Glutamatergic neuron (in vitro differentiated cells): ENCODE measurements at places on chromosomes 7 and 10. TPM values are rescaled to one million over a fixed set of nuclear protein-coding genes. Genes with fewer than 3 reads are reported as not detected.

Gene KAZALD1
- total RNA-seq: 0.59 TPM

Gene PRLHR
- 0.22 TPM for total RNA-seq

Gene PRSS37
- total RNA-seq: not detected

- H3K27ac ChIP-seq: no peak overlapping the region
- H3K36me3 ChIP-seq: no peaks in the 10 kb centered on the region
- peaks cover under 1% of the 10 kb centered on the region for H3K27me3 ChIP-seq
- H3K4me1 ChIP-seq: no peaks in the 10 kb centered on the region
Measured at GRCh38 chr7:42385912-42386311, 148.9 kb upstream of the GLI3 start.

DNA sequence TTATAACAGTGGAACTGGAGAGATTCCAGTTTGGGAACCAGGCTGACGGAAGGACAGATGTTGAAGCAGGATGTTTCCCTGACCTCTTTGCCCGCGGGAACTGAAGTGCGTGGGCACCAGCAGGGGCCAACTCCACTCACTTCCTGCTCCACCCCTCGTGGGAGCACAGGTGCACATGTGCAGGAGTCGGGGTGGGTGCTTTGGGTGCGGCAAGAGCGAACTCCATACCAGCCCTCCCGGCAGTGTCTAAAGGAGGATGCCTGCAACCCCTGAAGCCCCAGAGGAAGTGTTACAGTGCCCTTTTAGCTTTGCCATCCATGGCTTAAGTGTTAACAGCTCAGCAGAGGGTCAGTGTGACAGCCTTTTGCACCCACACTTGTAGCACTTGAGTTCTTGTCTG, 27.4 kb upstream of the UBE3C start:
- H3K4me3 ChIP-seq: no peak overlapping the region
- H3K27ac ChIP-seq: no peak overlapping the region
- DNase-seq: no peak

DNA sequence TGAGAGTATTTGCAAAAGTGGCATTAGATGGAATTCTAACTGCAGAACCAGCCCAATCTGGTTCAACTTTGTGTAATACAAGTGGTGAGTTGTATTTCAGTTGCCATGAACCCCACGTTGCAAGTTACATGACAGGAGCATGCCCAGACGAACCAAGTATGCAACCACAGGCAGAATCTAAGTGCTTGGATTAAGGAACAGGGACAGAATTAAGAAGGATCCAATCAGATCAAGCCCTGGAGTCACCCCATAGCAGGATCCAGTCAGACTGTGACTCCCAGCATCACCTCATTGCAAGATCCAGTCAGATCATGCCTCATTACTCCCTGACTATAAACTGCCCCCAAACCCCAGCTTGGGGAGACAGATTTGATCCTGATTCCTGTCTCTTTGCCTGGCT, 388.7 kb upstream of the NRP1 start:
- DNase-seq: no peak
- H3K36me3 ChIP-seq: peaks cover 4% of the 10 kb centered on the region
- peaks cover 7% of the 10 kb centered on the region for H3K4me1 ChIP-seq
- no peak overlapping the region for H3K4me3 ChIP-seq
- peaks cover 4% of the 10 kb centered on the region for H3K27me3 ChIP-seq

DNA sequence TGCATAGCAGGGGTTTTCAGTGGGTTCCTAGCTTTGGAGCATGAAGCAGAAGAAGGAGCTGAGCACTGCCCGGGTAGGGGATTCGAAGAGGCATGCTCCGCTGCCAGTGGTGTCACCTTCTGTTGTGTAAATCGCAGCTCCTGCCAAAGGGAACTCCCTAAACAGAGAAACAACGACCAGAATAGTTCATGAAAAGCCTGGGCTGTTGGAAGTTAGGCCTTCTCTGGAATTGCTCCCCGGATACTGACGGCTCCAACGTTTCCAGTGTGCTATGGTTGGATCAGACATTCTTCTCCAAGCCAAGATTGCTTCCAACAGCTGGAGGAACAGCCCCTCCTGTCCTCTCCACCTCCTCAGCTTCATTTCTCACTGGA, 546.0 kb upstream of the FZD8 start:
- H3K4me3 ChIP-seq: no peak overlapping the region
- peaks cover 24% of the 10 kb centered on the region for H3K36me3 ChIP-seq
- H3K4me1 ChIP-seq: peaks cover 5% of the 10 kb centered on the region

DNA sequence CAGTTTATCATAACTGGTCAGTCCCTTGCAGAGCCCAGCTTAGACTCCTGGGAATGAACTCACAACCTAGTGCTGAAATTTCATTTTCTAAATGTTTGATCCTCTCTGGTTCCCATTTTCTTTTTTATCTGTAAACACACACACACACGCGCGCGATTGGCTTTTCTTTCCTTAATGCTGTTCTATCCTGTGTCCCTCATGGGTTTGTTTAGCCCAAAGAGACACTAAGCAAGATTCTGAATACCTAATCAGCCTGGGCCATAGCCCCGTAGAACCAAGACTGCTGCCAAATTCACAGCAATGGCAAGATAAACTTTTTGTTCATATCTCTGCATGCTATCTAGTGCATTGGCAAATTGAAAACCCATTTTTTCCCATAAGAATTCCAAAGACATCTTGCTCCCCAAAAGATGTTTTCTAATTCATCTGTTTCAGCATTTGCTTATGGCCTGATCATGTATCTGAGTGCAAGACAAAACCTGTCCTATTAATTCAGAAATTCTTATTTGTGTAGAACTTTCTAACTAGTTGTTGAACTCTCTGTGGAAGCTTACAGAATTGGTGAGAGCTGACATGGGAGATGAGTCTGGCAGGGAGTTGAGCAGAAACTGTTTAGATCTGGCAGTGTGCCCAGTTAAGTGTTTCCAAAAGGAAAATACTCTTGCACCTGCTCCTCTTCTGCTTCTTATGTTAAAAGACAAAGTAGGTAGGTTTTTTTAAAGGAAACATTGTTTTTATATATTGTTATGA, 1.8 kb upstream of the IFIT1 start:
- H3K27me3 ChIP-seq: no peaks in the 10 kb centered on the region
- no peak overlapping the region for H3K27ac ChIP-seq
- H3K4me3 ChIP-seq: no peak overlapping the region
- no peak for DNase-seq
- no peaks in the 10 kb centered on the region for H3K36me3 ChIP-seq
- H3K4me1 ChIP-seq: no peaks in the 10 kb centered on the region

GRCh38 chr10:132571650-132572544, 34.3 kb downstream of the INPP5A start:
- peak; percentile 62 for DNase-seq
- peaks cover 12% of the 10 kb centered on the region for H3K4me1 ChIP-seq
- no peak overlapping the region for H3K4me3 ChIP-seq
- H3K27me3 ChIP-seq: peaks cover 3% of the 10 kb centered on the region
- H3K36me3 ChIP-seq: no peaks in the 10 kb centered on the region
- peak overlapping the region; percentile 48 for H3K27ac ChIP-seq

DNA sequence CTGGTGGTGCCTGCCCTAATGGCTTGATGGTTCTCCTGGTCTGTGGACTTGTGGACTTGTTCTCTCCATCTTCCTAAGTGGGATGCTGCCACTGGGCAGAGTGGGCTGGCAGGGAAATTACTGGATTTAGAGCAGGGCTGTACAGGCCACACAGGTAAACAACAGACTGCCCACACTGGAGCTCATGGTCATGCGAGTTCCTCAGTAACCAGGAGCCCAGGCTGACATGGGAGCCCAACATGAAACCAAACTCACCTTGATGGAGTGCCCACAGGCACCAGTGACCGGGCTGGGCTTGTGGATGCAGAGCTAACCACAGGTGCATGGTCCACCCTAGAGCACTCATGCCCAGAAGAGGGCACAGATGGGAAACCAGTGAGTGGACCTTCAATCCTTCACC, 116.7 kb downstream of the SLIT1 start:
- H3K36me3 ChIP-seq: no peaks in the 10 kb centered on the region
- H3K27me3 ChIP-seq: peaks cover 10% of the 10 kb centered on the region
- peak overlapping the region; percentile 7 for H3K4me3 ChIP-seq
- DNase-seq: no peak
- H3K27ac ChIP-seq: no peak overlapping the region

DNA sequence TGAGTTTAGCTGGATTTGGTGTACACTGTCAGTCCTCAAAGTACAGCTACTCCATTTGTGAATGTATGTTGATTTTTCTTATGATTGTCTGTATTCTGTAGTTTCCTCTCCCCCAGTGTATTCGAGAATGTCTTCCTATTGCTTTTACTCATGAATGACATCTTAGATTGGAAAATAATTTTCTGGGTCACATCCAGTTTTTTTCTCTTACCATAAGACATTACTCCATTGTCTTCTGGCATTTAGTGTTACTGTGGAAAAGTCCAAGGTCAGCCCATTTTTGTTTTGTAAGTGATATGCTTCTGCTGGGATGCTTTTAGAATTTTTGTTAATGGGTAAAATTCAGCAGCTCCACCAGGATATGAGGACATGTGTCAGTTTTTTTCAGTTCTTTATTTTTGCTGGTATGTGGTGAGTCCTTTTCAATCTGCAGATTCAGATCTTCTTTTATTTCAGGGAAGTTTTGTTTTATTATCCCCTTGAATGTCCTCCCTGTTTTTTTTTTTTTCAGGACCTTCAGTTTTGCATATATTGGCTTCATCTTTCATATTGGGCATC, 33.6 kb downstream of the WAC start:
- no peak overlapping the region for H3K27ac ChIP-seq
- H3K27me3 ChIP-seq: no peaks in the 10 kb centered on the region
- no peak overlapping the region for H3K4me3 ChIP-seq
- no peaks in the 10 kb centered on the region for H3K36me3 ChIP-seq
- no peak for DNase-seq

Gene ASZ1
- not detected for total RNA-seq

DNA sequence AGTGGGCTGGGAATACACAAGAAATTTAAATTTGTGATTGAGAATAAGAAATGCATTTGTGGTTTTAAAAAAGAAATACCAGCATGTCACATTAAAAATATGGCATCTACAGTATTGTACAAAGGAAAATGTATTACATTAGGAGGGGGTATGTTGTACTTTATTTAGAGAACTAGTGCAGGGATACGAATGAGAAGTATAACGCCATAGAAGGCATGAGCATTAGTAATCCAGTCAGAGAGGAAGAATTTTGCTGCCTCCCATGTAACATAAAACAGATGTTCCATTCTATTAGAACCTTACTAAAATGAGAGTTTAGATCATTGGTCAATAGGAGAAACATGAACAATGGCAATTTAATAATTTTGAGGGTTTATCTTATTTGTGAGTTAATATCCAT, 182.2 kb downstream of the ADK start:
- no peaks in the 10 kb centered on the region for H3K36me3 ChIP-seq
- no peaks in the 10 kb centered on the region for H3K27me3 ChIP-seq
- no peak overlapping the region for H3K4me3 ChIP-seq
- no peak overlapping the region for H3K27ac ChIP-seq
- no peak for DNase-seq

GRCh38 chr7:80918909-80919721, at the start of gene SEMA3C:
Gene SEMA3C (minus strand): TSS chr7:80919051. CDS start chr7:80916781, 2,270 bp downstream.
- H3K36me3 ChIP-seq: no peaks in the 10 kb centered on the region
- peak; percentile 91 for DNase-seq
- peak within 1 kb of the TSS; percentile 91 for H3K4me3 ChIP-seq
- H3K27ac ChIP-seq: peak within 1 kb of the TSS; percentile 83
- H3K27me3 ChIP-seq: peaks cover 5% of the 10 kb centered on the region

DNA sequence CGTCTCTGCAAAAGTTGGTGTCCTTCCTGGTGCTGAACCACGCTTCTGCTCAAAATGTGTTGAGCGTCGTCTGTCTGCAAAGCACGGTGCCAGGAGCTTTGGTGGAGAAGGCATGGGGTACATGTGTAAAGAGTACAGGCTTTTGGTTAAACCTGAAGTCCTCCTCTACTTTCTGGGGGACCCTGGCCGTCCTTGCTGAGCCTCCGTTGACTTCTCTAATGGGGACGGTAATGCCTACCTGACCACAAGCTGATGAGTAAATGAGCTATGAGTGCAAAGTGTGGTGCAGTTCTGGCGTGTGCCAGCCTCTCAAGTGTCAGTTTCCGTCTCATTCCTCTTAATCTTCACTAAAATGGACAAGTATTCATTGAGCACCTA, 527 bp upstream of the HERPUD2 start:
- H3K4me3 ChIP-seq: peak overlapping the region; percentile 96
- H3K36me3 ChIP-seq: no peaks in the 10 kb centered on the region
- peaks cover 26% of the 10 kb centered on the region for H3K4me1 ChIP-seq

DNA sequence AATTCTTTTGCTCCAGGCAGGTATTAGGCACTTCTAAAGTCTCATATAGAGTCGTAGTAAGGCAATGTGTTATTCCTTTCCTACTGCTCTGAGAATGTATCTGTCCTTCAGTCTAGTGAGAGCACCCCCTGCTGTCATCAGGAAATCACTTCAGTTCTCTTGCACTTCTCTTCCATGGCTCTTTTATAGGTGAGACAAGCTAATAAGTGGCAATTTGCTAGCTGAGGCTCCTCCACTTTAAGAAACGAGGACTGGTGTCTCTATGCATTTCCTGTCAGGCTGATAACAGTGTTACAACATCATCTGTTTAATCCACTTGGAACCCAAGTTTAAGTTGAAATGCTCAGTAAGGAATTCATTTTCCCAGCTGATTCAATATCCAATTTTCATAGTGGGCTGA, 350.6 kb downstream of the TFEC start:
- H3K27ac ChIP-seq: no peak overlapping the region
- no peaks in the 10 kb centered on the region for H3K36me3 ChIP-seq

GRCh38 chr7:42790196-42790595, 121.7 kb downstream of the C7orf25 start:
- H3K4me1 ChIP-seq: no peaks in the 10 kb centered on the region
- no peaks in the 10 kb centered on the region for H3K27me3 ChIP-seq
- DNase-seq: no peak
- no peaks in the 10 kb centered on the region for H3K36me3 ChIP-seq
- H3K27ac ChIP-seq: no peak overlapping the region
- H3K4me3 ChIP-seq: no peak overlapping the region

DNA sequence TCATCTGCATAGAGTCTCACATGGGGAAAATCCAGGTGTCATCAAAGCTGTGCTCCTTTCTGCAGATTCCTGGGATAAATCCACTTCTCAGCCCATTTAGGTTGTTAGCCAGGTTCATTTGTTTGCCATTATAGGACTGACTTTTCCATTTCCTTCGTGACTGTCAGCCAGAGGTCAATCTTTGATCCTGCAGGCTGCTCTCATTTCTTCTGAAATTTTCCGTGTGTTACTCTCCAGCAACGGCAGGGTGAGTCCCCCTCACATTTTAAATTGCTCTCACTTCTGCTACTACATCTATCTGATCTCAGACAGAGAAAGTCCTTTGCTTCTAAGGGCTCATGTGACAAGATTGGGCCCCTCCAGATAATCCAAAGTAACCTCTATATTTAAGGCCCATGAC, 150.7 kb upstream of the BET1 start:
- DNase-seq: no peak
- no peaks in the 10 kb centered on the region for H3K27me3 ChIP-seq
- H3K36me3 ChIP-seq: no peaks in the 10 kb centered on the region
- H3K4me3 ChIP-seq: no peak overlapping the region
- H3K4me1 ChIP-seq: peaks cover 2% of the 10 kb centered on the region
- no peak overlapping the region for H3K27ac ChIP-seq
